Body of pancreas (tissue), 4 donors: ENCODE measurements at places on chromosomes 7 and 10. TPM values are rescaled to one million over a fixed set of nuclear protein-coding genes. Genes with fewer than 3 reads are reported as not detected.
A peak's percentile ranks its signal among the peaks of the same experiment; 100 is the strongest.

PLAU gene
- 1.6 TPM for total RNA-seq

ATOH7 gene
- not detected for total RNA-seq

TAS2R5 gene
- 0.99 TPM for total RNA-seq

RNF32 gene
- 0.26 TPM for total RNA-seq

CACNA2D1 gene
- total RNA-seq, result 32.0 TPM

SYT15 gene
- 3.4 TPM for total RNA-seq

CLRN3 gene
- not detected for total RNA-seq

TUBAL3 gene
- not detected for total RNA-seq

ZNF488 gene
- not detected for total RNA-seq

FKBP6 gene
- not detected for total RNA-seq

LDB3 gene
- total RNA-seq, result 0.78 TPM

SAP25 gene
- total RNA-seq, result not detected

CABCOCO1 gene
- not detected for total RNA-seq

DNA sequence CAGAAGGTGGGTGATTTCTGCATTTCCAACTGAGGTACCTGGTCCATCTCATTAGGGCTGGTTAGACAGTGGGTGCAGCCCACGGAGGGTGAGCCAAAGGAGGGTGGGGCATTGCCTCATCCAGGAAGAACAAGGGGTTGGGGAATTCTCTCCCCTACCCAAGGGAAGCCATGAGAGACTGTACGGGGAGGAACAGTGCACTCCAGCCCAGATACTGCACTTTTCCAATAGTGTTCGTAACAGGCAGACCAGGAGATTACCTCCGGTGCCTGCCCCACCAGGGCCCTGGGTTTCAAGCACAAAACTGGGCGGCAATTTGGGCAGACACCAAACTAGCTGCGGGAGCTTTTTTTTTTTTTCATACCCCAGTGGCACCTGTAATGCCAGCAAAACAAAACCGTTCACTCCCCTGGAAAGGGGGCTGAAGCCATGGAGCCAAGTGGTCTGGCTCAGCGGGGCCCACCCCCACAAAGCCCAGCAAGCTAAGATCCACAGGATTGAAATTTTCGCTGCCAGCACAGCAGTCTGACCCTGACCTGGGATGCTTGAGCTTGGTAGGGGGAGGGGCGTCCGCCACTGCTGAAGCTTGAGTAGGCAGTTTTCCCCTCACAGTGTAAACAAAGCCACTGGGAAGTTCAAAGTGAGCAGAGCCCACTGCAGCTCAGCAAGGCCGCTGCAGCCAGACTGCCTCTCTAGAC is 31.2 kb downstream of the ARMC10 start:
- no peak for DNase-seq

DNA sequence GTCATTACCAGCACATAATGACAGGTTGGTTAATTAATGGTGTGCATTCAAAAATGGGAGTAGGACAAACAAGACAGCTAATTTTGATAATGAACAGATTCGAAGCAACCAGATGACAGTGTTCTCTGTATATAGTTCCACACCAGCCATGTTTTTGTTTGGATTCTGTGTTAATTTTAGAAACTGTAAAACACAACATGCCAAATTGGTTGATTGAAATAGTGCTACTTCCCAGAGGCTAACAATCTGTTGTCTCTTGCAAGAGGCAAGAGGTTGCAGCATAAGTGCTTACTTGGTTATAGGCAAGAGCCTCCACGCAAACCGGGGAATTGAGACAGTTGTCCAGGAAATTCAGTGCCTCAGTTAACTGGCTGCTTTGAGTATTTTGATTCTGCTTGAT is 170.2 kb upstream of the HABP2 start:
- DNase-seq, result no peak

DNA sequence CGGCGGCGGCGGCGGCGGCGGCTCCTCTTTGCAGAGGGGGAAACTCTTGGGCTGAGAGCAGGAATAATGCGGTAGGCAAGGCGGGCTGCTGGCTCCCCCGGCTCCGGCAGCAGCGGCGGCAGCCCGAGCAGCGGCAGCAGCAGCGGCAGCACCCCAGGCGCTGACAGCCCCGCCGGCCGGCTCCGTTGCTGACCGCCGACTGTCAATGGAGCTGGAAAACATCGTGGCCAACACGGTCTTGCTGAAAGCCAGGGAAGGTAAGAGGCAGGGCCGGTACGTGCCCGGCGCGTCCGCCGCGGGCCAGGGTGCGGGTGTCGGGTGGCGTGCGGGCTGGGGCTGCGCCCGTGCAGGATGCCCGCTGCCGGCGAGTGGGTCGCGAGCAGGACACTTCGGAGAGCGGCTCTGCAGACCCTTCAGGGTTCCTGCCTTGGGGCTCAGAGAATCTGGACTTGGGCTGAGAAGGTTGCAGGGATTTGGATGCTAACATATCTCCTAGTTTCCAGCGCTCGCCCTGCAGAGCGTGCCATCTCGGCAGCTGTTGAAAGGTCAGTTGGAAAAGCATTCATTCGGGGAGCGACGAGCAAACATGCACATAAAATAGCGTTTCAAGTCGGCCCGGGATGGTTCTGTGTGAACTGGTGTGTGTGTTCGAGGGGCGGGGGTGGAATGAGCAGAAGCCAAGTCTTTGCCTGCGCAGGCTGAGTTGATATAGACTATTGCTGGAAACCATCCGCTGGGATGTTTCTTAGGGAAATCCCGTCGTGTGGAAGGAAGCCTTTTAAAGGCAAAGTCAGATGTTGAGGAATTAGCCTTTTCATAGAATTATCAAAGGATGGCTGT is 562 bp downstream of the GRK5 start:
- peak; percentile 29 for DNase-seq

GRCh38 chr10:95295031-95295755 is 4.4 kb upstream of the PDLIM1 start:
- DNase-seq, result peak; percentile 60

DNA sequence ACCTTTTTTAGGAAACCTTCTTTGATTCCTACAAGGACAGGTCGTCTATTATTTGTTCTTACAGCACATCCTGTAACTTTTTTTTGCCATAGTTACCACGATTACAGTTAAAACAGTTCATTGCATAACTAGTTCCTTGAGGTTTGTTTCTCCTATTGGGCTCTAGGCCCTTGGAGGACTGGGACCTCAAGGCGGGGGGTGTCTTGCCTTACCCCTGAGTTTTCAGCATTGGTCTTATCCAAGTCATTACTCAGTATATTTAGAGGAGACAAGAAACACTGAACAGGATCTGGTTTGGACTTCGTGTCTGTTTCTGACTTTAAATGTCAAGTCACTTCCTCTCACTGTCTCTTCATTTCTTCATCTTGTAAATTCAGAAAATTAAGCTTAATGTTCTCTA is 369.8 kb downstream of the SDK1 start:
- DNase-seq, result no peak

DNA sequence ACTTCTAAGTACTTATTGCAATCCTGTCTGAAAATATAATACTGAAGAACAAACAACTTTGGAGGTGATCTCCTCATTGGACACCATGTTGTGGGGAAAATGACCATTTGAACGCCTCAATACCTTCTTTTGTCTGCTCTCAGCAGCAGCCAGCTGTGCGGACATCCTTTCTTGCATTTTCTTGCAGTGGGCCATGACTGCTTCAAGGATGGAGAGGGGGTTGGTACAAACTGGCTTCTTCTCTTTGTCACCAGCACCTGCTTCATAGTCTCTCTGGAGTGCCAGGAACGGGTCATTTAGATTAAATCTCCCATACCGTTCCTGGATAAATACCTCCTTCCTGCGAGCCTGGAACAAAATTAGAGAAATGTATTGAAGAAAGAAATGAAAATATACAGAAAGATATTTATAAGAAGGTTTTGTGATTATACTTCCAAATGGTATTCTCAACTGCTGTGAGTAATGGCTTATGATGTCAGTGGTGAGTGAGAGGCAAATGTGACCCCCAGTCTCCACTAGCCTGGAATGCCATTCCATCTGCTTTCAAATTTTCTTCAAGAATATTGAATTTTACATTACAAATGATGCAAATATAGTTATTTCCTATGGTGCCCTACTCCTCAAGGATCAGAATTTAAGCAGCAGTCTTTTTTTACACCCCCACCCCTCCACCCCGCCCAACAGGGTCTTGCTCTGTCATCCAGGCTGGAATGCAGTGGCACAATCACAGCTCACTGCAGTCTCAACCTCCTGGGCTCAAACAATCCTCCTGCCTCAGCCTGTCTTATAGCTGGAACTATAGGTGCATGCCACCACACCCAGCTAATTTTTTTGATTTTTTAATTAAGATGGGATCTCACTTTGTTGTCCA is 62.4 kb downstream of the CTTNBP2 start:
- DNase-seq, result no peak

GRCh38 chr7:3138997-3139396 is 95.3 kb upstream of the CARD11 start:
- DNase-seq, result no peak

- DNase-seq, result peak; percentile 7
Observed at GRCh38 chr7:128894101-128894440, 16.4 kb downstream of the KCP start.

- DNase-seq, result no peak
Observed at GRCh38 chr7:46833197-46833596, 748.7 kb downstream of the TNS3 start.

GRCh38 chr7:67505449-67505848 is 508.8 kb downstream of the TYW1 start:
- DNase-seq, result no peak

DNA sequence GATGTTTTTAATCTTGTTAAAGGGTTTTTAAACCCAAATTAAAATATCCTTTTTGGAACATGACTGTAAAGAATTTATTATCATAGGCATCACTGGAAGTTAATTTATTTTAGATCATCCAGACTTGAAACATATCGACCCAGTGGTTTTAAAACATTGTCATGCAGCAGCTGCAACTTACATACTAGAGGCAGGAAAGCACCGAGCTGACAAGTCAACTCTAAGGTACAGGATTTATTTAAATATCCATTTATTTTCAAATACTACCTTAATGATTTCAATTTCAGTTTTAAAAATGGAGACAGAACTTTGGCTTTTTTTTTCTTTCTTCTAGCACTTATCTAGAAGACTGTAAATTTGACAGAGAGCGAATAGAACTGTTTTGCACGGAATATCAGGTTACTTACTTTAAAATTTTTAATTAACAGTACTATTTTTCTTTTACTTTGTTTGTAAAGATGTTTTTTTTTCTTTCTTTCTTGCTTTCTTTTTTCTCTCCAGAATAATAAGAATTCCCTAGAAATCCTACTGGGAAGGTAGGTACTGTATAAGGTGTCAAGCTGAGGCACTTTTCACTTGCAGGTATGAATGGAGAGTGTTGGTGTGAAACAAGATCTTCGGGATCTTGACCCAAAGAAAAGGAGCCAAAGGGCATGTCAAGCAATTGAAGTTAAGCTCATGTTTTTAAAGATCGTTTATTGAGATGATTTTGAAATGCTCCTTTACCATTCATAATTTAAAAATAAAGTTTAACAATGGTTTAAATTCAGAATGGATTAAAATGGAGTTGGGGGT is 1.8 kb downstream of the COMMD3 start:
- no peak for DNase-seq
